Astrocyte (in vitro differentiated cells and primary cell): ENCODE measurements at places on chromosomes 3 and 15.

DNA sequence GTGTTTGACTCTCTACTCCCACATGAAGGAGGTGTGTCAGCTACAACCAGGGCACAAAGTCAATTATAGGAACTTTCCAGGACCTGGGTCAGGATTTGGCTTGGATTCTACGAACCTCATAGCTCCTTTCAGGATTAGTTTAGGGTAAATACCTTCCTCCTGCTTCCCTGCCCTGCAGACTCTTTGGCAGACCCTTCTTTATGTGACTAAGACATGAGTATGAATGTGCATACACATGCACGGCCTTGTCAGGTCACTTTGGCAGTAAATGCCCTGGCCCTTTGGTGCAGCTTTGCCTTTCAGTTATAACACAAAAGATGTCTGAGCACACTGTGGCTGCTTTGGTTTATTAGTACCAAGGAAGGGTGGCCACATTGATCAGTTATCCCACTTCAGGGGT, 68.9 kb downstream of the GHSR start:
- no peak for DNase-seq

- DNase-seq, result no peak
Measured at GRCh38 chr3:139532976-139533375, 6.6 kb downstream of the RBP1 start.

DNA sequence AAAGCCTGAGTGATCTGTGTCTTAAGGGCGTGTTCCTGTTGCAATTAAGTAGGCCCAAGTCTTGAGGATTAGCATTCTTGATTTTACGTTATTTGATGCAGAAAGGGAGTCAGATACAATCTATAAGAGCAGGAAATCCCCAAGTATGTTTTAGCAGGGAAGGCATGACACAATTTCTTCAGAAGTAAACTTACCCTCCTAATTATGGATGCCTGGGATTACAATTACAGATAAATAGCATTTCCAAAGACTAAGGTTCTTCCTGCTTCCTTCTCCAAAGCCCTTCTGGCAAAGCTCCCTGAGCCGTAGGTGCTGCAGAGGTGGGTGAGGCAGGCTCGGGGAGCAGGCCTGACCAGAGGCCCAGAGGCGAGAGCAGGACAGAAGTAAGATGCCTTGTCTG, 34.9 kb upstream of the ST6GAL1 start:
- no peak for DNase-seq

DNA sequence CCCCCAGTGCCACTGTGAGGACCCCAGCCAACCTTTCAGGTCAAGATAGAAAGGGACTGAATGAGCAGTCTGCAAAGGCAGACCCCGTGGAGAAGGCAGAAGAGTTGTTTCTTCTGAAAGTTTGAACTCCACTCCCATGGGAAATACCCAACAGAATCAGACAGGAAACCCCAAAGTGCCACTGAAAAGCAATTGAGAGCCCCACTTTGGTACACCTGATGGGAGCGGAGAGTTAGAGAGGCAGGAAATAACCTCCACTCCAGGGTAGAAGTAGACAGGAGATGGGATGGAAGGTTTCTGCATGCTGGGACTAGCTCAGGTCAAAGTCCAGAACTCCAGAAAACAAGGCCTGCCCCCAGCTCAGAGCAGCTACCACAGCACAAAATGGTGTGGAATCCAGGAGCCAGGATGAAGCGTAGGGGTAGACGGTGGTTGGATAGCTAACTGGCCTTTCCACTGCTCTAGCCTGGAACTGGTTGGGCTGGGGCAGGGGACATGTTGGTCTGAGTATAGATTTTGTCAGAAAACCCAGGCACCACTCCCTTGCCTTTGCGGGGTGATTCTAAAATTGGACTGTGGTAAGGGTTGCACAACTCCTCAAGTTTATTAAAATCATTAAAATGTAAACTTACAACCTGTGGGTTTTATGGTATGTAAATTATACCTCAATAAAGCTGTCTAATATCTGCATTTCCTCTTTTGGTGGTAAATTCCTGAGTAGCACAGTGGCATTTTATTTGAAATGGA, 1.9 kb upstream of the RAB43 start:
- no peak for DNase-seq

DNA sequence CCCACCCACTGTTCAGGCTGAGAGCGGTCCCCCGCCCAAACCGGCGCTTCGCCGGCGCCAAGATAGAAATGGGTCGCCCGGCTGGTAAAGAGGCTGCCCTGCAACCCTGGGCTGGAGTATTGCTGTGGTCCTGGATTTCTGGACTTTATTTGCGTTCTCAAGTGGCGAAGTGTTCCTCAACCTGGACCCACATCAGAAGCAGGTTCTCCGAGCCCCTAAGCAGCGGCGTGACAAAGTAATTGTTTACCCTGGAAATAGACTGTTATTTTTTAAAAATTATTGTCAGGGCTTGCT, 481 bp upstream of the DYNC1LI1 start:
- no peak for DNase-seq

- DNase-seq, result no peak
Measured at GRCh38 chr3:139108253-139108969, 63.7 kb upstream of the PRR23C start.

- no peak for DNase-seq
Measured at GRCh38 chr3:136262559-136262958, 12.4 kb downstream of the PCCB start.

DNA sequence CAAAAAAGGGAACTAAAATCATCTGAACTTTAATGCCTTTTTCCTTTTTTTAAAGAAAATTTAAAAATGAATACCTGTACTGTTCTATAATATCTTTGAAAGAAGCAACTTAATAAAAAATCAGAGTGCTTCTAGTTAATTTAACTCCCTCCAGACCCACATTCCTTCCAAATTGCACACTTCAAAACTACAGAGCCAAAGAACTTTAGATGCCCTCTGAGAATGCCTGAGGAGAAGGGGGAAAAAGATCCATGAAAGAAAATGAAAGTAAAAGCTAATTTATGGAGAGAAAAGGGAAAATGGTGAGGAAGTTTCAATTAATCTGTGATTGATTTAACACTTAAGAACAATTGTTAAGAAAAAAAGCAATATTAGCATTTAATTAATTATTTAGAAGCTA, 1141.6 kb downstream of the IGSF11 start:
- DNase-seq, result peak; percentile 40

DNA sequence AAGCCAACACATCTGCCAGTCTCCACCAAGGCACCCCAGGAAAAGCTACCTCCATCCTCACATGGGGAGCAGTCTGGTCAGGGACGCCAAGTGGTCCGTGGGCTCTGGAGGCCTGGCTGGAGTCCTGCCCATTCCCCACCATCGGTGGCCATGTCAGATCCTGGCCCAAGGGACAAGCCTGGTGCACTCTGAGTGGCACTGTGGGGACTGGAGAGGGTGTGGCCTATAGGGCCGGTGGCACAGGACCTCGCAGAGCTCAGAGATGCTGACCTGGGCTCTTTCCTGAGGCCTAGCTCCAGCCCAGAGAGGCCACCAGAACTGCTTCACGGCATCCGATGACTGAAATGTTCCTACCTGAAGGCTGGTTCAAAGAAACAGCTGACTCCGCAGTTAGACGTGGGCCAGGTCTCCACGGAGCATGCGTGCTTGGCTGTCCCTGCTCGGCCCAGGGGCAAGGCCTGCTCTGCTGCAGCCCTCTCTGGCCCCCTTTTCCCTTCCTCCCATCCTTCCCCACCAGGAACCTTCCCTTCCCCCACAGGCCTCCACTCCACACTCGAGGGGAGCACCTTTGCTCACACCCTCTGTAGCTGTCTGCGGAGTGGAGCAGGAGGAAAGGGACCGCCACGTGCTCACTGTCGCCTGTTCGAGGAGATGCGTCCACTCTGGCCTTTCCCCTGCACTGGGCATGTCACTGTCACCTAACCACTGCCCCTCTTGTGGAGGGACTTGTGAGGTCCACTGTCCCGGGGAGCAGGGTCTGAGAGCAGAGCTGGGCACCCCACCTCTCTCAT, 119.3 kb downstream of the CHSY1 start:
- DNase-seq, result no peak

DNA sequence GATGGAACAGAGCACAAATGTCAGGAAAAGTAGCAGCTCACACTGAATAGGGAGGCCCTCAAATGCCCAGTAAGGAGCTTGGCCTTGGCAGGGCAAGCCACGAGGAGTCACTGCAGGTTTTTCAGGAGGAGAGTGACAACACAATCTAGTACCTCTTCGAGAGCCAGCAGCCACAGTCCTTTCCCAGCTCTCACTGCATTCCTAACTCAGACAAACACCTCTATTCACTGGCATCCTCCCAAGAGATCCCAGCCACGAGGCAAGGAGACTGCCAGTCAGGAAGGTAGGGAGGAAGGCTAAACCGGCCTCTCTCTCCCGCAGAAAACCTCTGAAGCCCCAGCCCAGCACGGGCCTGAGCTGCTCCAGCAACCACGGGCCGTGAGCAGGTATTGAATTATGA, 146.0 kb upstream of the SMAD3 start:
- DNase-seq, result no peak

- peak; percentile 41 for DNase-seq
Measured at GRCh38 chr15:77497942-77498361, 77.3 kb downstream of the HMG20A start.

DNA sequence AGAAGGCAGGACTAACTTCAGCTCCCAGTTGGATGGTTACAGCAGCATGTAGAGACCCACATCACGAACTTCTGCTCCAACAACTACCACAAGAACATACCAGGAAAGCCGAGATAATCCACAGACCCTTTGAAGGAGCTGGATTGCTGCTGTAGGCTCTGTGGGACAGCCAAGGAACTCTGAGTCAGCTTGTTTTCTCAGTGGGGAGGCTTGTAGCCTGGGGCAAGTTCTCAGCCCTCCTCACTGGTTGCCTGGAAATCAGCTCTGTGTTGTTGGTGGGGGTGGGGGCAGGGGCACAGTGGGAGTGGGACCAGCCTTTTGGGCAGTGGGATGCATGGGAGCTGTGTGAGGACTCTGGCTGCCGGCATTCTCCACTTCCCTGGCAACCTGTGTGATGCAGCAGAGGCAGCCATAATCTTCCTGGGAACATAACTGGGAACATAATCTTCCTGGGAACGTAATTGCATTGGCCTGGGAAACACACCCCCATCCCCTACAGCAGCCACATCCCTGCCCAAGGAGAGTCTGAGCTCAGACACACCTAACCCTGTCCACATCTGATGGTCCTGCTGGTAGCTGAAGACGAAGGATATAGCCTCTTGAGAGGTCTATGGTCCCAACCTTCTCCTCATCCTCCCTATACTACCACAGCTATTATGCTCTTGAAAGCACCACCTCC, 153.1 kb downstream of the PEAK1 start:
- DNase-seq, result peak; percentile 91

DNA sequence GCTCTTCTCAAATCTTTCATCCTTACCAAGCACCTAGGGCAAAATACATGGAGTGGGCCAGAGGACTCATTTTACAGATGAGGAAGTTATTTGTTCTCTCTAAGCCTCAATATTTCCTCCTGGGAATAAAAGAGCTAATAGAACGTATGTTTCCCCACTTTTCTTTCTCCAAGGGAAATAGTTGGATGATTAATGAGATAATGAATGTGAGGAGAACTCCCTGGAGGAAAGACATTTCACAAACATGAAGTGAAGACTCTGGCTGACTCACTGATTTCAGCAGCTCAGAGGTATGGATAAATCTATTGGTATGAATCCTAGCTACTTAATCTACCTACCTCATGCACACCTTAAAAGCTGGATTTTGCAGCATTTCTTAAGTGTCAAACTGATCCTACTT, 98.4 kb downstream of the ECT2 start:
- DNase-seq, result peak; percentile 80

DNA sequence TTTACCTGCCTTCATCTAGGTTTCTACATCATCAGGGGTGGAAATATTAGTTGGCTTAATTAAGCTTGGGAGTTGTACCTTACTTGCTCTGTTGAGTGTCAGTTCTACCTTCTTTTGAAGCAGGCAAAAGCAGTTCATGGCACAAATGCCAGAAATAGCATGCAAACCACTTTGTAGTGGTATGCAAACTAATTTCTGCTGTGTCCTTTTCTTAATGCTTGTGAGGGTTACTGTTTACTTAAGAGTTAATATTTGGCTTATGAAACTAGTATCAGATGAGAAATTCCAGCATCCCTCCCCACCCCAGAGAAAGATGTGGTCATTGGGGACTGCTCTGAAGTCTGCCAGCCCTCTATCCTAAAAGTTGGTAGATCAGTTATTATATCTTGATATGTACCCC, 7.1 kb downstream of the ATP2C1 start:
- DNase-seq, result peak; percentile 10

GRCh38 chr3:52452570-52453221, 1.1 kb downstream of the TNNC1 start:
- DNase-seq, result no peak

DNA sequence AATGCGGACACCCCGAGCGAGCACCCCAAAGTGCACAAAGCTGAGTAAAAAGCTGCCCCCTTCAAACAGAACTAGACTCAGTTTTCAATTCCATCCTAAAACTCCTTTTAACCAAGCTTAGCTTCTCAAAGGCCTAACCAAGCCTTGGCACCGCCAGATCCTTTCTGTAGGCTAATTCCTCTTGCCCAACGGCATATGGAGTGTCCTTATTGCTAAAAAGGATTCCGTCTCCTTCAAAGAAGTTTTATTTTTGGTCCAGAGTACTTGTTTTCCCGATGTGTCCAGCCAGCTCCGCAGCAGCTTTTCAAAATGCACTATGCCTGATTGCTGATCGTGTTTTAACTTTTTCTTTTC, 5.3 kb downstream of the BHLHE40 start:
- DNase-seq, result peak; percentile 29

GRCh38 chr15:58434334-58434875, 2.6 kb downstream of the LIPC start:
- DNase-seq, result no peak
